ENCODE measurements at places on chromosomes 11 and 22. TPM values are rescaled to one million over a fixed set of nuclear protein-coding genes. Genes with fewer than 3 reads are reported as not detected.

- DNase-seq: no peak
These were observed 323.3 kb downstream of the NTM start for GRCh38 chr11:131693756-131694155.

POU2AF1 gene
- 0.90 TPM for total RNA-seq

SOX6 gene
- total RNA-seq: 3.0 TPM

PKNOX2 gene
- total RNA-seq: 1.3 TPM

OR51B2 gene
- total RNA-seq: not detected

MMP3 gene
- 0.28 TPM for total RNA-seq

OR52I2 gene
- total RNA-seq: 0.09 TPM

RASGRP2 gene
- 38.1 TPM for total RNA-seq

- no peak for DNase-seq
These were observed 156.2 kb downstream of the MAML2 start for GRCh38 chr11:96186806-96187205.

GVQW3 gene
- 2.9 TPM for total RNA-seq

MYOD1 gene
- total RNA-seq: 0.38 TPM

- no peak for DNase-seq
These were observed 745.7 kb downstream of the FAM181B start for GRCh38 chr11:81987829-81988472.

HEPHL1 gene
- total RNA-seq: 0.14 TPM

DNA sequence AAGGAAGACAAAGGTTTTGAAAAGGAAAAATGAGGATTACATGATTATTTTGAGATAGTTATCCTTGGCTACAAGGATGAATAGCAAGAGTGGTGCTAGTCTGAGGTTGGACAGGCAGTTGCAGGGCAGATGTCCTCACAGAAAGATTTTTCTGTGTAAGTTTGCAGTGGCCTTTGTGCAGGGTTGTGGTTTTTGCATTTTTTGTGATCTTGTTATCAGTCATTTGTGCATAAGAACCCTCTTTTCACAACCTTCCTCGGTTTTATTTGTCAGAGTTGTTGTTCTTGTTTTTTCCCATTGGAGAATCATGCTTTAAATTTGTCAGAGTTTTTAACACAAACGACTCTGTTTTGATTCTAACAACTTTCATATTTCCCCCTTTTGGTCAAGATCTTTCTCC, 1.4 kb downstream of the CCDC134 start:
- no peak for DNase-seq

DNA sequence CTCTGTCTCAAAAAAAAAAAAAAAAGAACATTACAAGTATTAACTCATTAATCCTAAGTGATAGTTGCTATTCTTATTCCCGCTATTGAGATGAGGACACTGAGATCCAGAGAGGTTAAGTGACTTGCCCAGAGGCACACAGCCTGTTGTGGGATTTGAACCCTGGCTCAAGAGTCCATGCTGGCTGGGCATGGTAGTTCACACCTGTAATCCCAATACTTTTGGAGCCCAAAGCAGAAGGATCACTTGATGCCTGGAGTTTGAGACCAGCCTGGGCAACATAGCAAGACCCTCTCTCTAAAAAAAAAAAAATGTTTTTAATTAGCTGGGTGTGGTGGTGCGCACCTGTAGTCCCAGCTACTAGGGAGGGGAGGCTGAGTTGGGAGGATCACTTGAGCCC, 4.1 kb downstream of the GCAT start:
- DNase-seq: no peak

GRCh38 chr22:20107951-20108756, 7.8 kb upstream of the RANBP1 start:
- no peak for DNase-seq

DNA sequence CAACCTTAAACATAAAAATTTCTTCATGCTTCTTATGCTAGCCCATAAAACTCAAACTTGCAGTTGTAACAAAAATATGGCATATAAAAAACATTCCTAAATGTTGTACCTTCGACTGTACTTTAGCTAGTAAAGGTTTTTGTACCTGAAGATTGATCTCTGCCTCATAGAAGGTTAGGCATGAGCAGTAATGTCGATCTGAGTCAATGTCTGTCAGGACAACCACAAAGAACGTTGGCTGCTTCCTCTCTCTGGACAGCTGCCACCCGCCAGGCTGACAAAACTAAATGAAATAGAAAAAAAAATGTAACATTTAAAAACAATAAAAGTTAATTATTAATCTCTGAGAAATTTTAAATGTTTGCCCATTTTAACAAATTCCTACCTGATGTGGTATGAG, 251.3 kb downstream of the SBF2 start:
- no peak for DNase-seq

GRCh38 chr11:96361778-96362177, 18.8 kb upstream of the MAML2 start:
- no peak for DNase-seq

- DNase-seq: no peak
These were observed 9.4 kb downstream of the PTPRJ start for GRCh38 chr11:47989779-47990178.

DNA sequence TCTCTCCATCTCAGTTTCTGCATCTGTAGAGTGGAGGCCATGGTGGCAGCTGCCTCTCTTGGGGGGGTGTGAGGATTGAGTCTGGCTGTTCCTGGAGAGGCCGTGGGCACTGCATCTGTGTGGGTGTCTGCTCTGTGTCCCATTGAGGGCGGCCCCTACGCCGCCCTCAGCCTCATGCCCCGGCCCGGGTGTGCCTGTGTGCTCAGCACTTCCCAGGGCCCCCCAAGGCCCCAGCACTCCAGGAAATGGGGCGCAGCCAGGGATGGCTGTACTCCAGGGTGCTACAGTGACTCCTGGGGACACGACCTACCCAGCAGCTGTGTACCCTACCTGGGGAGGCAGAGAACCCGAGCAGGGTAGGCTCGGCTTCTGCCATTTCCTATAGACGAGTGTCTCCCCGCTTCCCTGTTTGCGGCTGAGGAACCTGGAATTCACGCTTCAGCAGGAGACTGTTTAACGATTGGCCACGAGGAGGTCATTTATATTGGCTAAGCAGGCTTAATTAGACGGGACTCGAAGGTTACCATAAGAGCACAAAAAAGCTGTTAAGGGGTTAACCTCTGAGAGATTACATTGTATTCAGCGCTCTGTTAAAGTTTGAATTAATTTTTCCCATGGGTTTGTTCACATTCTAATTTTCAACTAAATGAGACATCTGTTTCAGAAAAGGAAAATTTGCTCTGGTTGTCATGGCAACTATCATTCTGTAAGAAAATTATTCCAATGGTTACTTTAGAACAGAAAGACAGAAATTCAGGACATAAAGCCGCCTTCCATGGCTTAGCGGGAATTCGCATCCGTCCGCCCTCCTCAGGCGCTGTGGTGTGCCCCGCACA, 76.4 kb downstream of the MPPED1 start:
- no peak for DNase-seq

TSPAN4 gene
- total RNA-seq: 22.2 TPM

DNA sequence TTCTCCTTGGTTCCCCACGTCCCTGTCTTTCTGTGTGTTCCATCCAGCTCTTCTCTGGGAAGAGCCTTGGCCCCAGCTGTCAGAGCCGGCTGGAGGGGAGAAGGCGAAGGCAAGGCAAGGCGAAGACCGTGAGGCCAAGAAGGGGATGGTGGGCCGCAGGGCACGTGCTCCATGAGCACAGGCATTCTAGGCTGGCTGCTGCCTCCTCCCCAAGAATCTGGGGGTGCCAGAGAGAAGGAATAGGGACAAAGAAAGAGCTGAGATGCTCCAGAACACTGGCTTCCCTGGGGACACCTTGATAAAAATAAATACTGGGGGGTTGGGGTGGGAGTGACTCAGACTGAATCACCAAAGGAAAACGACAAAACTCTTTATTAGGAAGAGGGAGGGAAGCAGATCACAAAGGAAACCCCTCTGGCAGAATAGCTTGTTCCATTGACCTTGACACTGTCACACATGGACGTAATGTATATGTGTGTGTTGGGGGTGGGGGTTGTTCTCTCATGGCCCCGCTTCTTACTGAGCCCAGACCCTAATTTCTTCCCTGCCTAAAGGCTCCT, 52.5 kb downstream of the NECTIN1 start:
- no peak for DNase-seq

JHY gene
- 1.5 TPM for total RNA-seq

DNA sequence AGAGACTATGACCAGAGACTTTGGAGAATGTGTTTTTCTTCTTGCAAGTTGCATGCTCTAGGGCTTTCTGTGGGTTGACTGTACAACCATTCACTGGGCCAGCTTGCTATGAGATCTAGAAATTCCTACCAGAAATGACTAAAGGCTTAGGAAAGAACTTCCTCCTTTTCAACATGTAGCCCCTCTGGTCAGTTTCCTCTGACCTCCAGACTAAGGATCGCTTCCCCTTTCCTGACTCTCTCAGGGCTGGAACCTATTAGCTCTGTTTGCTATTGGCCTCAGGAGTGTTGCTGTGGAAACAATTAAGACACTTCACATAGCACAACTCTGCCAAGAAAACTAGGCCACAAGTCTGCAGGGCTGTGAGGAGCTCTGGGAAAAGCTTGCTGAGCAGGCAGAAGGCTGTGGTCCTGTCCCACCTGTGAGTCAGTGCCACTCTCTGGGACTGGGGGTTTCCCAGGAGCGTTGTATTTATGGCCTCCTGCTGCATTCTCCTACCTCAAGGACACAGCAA, 10.7 kb downstream of the CRY2 start:
- DNase-seq: no peak

CD44 gene
- 51.1 TPM for total RNA-seq

- DNase-seq: no peak
These were observed 22.1 kb downstream of the IGLL5 start for GRCh38 chr22:22909605-22910271.

TMEM25 gene
- total RNA-seq: 4.2 TPM

- DNase-seq: no peak
These were observed 640.0 kb upstream of the ANO5 start for GRCh38 chr11:21552911-21553310.

RFPL1 gene
- 0.05 TPM for total RNA-seq

GRCh38 chr11:115169251-115169650, 335.0 kb downstream of the CADM1 start:
- DNase-seq: no peak

- no peak for DNase-seq
These were observed 66.8 kb downstream of the CSTPP1 start for GRCh38 chr11:47003180-47003877.

DNA sequence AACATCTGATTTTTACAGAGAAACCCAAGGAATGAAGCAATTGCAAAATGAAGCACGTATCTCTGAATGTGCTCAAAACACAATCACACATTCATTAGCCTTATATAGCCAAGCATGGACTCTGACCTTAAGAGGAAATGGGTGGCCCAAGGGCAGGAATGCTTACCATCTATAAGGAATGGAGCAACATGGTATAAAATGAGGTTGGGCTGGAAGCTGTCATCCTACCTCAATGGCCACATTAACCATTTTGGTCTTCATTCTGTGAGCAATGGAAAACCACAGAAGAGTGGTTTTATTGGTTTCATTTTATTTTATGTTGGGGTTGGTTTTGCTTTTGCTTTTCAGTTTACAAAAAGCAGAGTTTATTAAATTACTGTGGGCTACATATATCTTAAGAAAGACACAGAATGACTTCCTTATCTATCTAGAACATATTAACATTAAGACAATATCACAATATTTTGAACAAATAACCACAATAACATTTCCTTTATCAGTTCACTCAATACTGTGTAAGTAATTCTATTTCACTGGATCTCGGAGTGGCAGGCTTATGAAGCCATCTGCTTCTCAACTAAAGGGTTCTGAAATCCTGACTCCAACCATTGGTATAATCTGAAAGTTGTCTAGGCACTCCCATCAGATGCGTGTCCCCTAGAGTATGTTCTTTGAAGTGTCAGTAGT, 10.8 kb upstream of the MS4A13 start:
- no peak for DNase-seq

DNA sequence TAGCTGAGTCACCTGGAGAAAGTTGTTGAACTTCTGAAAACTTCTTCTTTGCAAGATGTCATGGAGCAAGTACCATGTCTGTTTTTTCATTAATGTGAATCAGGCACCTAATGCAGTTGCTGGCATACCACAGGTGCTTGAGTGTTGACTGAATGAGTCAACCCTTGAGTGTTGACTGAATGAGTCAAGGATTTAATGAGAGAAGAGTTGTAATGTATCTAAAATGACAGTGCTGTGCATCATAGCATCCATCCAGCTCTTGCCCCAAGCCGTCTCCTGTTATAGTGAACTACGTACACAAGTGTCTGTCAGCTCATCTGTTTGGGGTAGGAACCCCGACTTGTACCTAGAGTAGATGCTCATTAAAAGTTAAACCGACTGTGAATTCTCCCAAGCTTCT, 93.1 kb downstream of the CWC15 start:
- DNase-seq: no peak

RBM4B gene
- total RNA-seq: 18.2 TPM

GRCh38 chr11:29734287-29734686, 282.5 kb downstream of the KCNA4 start:
- no peak for DNase-seq

All from thymus (tissue), 14 donors.